ENCODE measurements at places on chromosomes 16 and 17.

DNA sequence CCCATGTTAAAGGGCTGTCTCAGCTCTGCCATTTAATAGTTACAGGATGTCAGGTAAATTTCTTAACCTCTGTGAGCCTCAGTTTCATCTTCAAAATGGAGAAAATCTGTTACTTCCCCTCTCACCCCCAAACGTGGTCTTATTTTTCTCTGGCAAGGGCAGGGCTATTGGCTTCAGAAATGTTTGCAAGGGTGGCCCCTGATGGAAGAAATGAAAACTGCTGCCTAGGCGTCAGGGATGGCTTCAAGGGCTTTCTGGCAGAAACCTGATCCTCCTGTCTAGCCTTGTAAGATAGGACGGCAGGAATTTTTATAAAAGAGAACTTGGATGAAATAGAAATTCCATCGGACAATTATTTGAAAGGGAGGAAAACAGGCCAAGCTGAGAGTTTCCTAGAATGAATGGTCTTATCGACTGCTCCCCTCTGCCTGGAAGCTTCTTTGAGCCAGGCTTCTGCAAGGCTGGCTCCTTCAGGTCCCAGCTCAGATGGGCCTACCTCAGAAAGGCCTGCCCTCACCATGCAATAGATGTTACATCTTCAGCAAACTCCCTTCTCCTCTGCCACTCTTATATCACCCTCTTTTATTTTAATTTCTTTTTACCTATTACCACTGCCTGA is 43.0 kb upstream of the TANGO6 start:
- DNase-seq = peak; percentile 46

DNA sequence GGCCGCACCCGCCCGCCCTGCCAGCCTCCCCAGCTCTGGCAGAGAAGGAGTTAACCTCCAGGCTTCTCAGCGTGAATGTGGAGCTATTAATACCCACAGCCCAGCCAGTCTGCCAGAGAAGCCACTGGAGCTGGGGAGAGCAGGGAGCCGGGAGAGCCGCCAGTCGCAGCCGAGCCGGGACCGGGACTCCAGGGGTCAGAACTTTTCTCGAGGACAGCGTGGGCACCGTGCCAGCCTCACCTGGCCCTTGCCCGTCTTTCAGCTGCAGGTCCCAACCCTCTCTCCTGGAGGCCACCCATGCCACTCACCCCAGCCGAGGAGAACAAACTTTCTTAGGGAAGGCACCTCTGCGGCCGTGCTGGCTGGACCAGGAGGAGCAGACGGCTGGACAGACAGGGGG is 33.8 kb upstream of the SBK1 start:
- DNase-seq = no peak

- no peak for DNase-seq
Measured at GRCh38 chr16:27127308-27127707, 60.6 kb downstream of the C16orf82 start.

- DNase-seq = no peak
Measured at GRCh38 chr16:49503256-49504022, 129.8 kb downstream of the C16orf78 start.

Measured in CD4-positive, alpha-beta T cell treated with Interleukin-4 for 1 hour (primary cell).